ENCODE measurements at places on chromosomes 1 and 21.
A peak's percentile ranks its signal among the peaks of the same experiment; 100 is the strongest.

- DNase-seq = no peak
These were observed 17.0 kb upstream of the CAPN8 start for GRCh38 chr1:223682502-223682901.

- no peak for DNase-seq
These were observed 5.6 kb downstream of the ELK4 start for GRCh38 chr1:205626216-205626615.

- DNase-seq = no peak
These were observed 501.7 kb downstream of the NEGR1 start for GRCh38 chr1:71780681-71781080.

DNA sequence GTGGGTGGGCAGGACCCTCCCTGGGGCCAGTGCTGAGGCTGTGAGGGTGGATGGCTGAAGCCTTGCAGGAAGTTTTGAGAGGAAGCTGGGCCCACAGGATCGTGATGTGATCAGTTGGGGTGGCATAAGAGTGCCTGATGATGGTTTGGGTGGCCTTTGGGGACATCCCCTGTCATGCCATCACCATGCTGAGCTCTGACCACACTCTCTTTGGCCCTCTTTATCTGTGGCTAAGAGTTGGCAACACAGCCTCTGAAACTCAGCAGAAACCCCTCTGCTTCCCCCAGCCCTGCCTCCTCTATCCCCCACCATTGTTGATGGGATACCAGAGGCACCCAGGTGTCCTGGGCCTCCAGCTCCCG lies 19.8 kb downstream of the MIIP start:
- no peak for DNase-seq

GRCh38 chr1:103075316-103076000 lies 32.9 kb downstream of the COL11A1 start:
- no peak for DNase-seq

DNA sequence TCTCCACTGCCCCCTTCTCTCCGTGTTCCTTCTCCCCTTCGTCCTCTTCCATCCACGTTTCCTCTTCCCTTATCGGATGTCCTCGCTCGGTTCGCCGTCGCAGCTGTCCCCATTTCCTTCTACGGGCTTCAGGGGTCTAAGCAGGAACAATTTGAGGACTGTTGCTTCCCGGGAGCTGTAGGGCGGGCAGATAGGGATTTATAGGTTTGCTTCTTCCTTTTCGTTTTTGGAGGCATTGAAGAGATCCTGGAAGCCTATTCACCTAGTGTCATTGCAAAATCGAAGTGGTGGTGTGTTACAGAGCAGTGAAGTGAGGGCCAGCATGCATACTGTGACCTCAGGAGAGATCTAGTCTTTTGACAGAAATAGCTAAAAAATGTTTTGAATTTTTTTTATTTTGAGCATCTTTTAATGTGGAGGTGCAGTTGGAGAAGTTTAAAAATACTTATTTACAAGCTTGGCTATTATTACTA lies 897 bp downstream of the ZYG11B start:
- DNase-seq = peak; percentile 30

GRCh38 chr1:168405906-168406549 lies 125.4 kb downstream of the TBX19 start:
- no peak for DNase-seq
